ENCODE measurements at places on chromosomes 3 and 15.
A peak's percentile ranks its signal among the peaks of the same experiment; 100 is the strongest.

DNA sequence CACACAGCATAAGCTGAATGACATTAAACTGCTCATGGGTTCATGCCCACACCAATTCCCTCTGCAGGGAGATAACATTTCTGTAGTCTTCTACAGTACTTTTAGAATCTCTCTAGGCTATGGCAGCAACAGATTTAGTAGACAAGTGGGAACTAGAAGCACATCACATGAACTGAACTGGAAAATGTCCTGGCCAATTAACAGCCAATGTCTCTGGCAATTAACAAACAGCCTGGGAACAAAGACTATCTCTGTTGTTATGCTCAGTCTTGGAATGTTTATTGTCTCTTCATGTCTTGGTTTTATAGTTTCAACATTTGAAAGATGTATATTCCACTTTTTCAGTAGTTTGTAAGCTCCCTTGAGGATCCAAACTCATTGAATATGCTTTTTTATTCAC, 523.2 kb upstream of the NAALADL2 start:
- no peak for DNase-seq

GRCh38 chr3:183324083-183324482, 71.0 kb downstream of the B3GNT5 start:
- DNase-seq, result peak; percentile 22

DNA sequence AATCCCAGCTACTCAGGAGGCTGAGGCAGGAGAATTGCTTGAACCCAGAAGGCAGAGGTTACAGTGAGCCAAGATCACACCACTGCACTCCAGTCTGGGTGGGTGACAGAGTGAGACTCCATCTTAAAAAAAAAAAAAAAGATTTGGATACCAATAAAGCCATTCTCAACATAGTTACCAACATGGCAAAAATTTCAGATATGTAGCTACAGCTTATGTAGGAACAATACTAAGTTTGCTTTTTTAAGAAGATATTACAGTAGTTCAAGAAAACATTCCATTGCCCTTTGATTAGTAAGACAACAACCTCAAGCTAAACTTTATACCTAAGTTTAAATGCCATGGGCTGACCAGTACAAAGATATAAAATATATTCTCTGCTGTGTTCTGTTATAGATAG, 34.4 kb downstream of the ZNF106 start:
- DNase-seq, result no peak

GRCh38 chr3:42717306-42717705, 14.7 kb upstream of the HHATL start:
- DNase-seq, result no peak

DNA sequence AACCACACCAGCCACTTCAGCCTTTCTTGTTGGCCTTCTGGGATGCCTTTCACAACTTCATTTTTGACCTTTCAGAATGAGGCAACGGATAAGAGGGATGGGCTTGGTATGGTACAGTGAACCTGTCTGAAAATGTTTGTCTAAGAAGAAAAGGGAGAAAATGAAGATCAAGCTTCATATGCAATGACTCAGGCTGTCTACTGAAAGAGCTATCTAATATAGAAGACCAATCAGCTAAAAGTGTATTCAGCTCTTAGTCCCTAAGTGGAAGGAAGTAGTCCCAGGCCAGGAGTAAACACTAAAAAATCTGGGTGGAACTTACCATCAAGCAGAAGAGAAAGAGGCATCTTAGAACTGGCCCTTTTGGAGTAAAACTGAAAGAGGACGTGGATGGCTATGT, 12.2 kb upstream of the UPK1B start:
- DNase-seq, result no peak

GRCh38 chr15:70064441-70064840, 33.3 kb downstream of the TLE3 start:
- no peak for DNase-seq
